ENCODE measurements at places on chromosomes 7 and 10.

GRCh38 chr7:150860291-150860977 is 8.1 kb downstream of the AOC1 start:
- DNase-seq, result no peak

DNA sequence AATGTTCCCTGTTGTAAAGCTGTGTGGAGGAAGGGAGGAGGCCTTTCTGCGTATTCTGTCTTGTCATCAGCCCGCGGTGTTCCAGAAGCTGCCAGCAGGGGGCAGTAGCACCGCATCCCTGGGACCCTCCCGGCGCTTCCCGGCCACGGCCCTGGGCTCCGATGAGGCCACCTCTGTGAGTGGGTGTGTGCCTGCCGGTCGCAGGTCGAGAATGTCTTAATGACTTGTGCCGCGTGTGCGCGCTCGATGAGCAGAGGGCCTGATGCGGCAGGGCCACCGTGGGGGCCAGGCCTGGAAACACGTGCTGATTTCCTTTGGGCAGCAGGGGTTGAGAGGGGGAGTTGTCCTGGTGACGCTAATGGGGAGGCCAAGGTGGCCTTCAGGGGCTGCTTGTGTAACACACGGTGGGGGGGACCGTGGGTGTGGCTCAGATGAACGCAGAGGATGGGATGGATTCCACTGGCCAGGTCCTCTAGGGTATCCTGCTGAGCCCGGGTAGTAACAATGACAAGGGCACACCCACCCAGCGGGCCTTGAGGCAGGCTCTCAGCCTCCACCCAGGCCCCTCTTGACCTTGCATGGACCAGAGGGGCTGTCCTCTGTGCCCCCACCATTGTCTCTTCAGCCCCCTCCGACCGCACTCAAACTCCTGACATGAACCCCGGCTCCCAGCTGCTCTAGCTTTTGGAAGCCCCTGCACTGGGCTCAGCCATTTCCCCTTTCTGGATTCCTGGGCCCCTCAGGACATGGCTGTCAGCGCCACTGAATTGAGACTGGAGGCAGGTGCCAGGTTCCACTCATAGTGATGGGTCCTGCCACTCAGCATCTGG is 135.9 kb upstream of the PODXL start:
- peak; percentile 38 for DNase-seq

GRCh38 chr10:96998329-96998888 is 166.3 kb downstream of the LCOR start:
- no peak for DNase-seq

- no peak for DNase-seq
Measured at GRCh38 chr10:9792181-9792580, 1225.5 kb upstream of the CELF2 start.

- no peak for DNase-seq
Measured at GRCh38 chr10:3754727-3755439, 30.1 kb downstream of the KLF6 start.

Measured in NCI-H1105 treated with DMSO at 0.1 percent for 48 hours (cell line).